ENCODE measurements at places on chromosomes 1 and 21.

- DNase-seq = no peak
Observed at GRCh38 chr1:82491301-82492048, 690.7 kb downstream of the ADGRL2 start.

DNA sequence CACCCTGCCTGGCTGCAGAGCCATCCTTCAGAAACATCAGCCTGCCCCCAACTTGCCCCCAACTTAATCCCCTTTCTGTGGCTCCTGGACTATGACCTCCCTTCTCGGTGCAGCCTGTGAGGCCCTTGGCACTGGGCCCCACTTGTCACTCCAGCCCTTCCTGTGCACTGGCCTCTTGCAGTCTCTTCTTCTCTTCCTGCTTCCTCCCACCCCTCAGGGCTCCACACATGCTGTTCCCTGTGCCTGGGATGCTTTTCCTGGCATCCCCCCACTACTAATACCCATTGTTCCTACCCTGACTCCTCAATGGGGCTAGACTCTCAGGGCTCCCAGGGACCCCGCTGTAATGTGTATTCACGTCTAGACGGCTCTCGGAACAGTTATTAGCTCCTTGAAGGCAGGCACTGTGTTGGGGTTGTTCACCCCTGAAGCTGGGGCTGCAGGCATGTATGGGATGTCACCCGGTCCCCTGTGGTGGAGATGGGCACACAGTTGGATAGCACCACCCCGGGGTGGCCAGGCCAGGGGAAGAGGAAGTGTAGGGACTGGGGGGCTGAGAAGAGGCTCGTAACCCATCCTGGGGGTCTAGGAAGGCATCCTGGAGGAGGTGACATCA is 4.5 kb downstream of the LDLRAD1 start:
- no peak for DNase-seq

DNA sequence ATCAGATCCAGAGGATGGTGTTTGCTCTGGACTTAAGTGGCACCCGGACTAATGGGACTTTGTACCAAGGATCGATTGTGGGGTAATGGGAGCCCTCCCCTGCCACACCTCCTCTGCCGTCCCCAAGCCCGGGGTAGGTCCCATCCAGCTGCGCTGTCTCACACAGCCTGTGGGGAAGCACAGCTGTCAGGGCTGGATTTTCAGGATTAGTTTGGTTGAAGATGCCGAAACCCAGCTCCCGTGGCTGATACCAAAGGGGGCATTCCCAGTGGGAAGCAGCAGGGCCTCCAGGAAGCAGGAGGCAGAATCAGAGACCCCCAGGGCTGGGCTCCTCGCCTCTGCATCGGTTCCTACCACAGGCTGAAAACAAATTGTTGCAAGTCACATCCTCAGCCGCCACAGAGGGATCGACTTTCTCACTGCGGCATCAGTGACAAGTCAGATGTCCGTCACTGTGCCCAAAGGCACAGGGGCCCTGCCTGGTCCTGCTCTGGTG is 59.7 kb downstream of the MATN1 start:
- no peak for DNase-seq

DNA sequence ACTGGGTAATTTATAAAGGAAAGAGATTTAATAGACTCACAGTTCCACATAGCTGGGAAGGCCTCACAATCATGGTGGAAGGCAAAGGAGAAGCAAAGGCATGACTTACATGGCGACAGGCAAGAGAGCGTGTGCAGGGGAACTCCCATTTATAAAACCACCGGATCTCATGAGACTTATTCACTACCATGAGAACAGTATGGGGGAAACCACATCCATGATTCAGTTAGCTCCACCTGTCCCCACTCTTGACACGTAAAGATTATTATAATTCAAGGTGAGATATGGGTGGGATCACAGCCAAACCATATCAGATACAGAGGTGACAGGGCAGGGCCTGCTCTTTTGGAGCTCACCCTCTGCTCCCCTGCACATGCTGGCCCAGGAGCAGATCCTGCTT is 31.4 kb upstream of the TMEM61 start:
- DNase-seq = no peak

DNA sequence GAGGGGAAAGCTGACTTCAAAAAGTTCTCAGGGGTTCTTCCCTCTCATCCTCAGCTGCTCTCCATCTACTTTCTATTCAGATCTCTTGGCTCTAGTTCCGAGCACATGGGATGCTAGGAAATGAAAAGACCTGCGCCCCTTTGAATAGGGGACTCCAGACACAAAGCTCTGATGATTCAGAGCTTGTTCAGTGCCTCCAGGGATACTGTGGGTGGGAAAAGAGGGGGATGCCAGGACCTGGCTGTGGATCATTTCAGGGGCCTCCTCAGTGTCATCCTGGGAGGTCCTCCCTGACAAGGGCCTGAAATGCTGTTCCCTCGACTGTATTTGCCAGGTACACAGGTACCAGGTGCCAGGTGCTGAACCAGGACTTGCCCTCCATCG is 943 bp upstream of the KIAA0040 start:
- DNase-seq = no peak

DNA sequence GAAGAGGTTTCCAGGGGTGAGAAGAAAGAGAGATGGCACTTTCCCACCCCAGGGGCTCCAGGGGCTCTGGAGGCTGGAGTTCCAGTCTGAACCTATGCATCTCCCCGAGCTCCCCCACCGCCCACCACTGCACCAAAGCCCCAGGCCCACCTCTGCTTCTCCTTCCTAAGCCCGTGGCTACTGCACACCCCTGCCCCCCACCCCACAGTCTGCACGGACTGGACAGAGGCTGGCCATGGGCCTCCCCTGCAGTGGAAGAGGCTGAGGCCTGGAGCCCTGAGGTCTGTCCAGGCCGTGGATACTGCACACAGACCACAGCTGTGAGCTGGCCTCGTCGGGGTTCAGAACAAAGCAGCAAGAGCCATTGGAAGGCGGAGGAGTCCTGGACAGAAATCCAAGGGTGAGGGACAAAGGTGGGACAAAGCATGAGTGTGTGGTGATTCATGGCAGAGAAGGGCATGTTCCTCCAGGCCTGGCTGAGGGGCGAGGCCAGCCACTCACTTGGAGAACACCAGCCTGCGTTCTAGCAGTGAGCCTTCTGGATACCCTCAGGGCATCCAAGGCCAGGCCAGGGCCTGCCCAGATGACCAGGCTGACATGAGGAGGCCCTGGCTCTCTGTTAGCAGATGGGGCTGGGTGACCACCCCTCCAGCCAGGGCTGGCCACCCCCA is 244.8 kb upstream of the VAMP3 start:
- DNase-seq = no peak

- DNase-seq = no peak
Observed at GRCh38 chr1:152566681-152567080, at the start of gene LCE3E. TSS of gene LCE3E (minus strand) at chr1:152566780. CDS start at chr1:152566208, 572 bp downstream.

GRCh38 chr1:52602856-52603600 is 857 bp downstream of the GPX7 start:
- DNase-seq = no peak

- DNase-seq = no peak
Observed at GRCh38 chr1:162485236-162485635, 12.4 kb upstream of the UHMK1 start.

DNA sequence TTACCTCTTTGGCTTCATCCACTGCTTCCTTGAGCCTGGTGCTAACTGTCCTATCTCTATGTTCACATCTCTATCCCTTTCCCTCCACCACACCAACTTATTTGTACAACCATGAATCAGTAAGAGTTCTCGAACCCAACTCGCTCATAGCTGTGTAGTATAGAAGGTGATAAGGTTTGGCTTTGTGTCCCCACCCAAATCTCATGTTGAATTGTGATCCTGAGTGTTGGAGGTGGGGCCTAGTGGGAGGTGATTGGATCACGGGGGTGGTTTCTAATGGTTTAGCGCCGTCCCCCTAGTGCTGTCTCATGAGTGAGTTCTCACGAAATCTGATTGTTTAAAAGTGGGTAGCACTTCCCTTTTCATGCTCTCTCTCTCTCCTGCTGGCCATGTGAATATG is 235.6 kb upstream of the FMN2 start:
- DNase-seq = no peak

GRCh38 chr1:91763252-91763651 is 122.7 kb downstream of the TGFBR3 start:
- no peak for DNase-seq

Measured in activated CD4-positive, alpha-beta T cell treated with anti-CD3 and anti-CD28 coated beads for 1 hour (primary cell).